ENCODE measurements at places on chromosomes 12 and 14.

DNA sequence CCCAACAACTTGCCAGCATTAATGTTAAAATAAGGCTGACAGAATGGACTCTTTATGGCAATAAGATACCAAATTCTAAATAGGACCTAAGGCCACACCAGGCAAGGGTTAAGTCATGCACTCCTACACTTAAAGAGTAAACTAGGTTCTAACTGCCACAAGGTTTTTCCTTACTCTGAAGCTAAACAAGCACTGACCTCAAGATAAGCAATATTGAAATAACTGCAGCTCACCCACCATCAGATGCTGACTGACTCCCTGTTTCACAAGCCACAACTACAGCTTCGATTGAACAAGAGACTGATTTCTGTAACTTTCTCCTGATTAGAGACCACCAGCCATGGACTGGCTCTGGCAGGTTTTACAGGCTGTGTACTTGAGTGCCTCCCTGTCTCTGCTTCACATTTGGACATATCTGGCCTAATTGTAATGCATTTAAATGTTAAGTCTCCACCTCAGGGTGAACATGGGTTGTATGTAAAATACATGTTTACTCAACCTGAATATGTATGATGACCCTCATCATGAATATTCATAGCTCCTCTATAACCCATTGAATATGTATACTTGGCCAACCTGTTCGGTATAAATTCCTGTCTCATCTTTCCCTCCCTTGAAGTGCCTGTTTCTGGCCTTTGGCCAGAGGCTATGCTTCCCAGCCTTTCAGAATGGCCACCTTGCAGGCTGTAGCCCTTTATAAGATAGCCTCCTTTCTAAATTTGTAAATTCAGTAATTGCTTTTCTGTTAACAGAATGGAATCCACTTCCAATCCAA is 70.5 kb upstream of the DAAM1 start:
- no peak for DNase-seq

DNA sequence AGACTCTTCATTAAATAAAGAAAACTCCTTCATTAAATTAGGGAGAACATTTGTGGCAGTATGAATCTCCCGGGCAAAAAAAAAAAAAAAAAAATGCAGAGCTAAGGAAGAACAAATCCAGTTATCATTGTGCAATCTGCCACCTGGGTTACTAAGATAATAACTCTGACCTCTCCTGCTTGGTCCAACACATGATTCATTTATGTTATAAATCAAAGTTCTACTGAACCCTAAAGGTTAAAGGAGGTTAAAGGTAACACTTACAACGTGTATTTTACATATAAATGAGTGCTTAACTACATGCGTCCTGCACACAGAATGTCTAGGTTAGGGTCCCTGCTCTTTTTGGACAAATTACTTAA is 4.2 kb downstream of the TGFB3 start:
- no peak for DNase-seq

DNA sequence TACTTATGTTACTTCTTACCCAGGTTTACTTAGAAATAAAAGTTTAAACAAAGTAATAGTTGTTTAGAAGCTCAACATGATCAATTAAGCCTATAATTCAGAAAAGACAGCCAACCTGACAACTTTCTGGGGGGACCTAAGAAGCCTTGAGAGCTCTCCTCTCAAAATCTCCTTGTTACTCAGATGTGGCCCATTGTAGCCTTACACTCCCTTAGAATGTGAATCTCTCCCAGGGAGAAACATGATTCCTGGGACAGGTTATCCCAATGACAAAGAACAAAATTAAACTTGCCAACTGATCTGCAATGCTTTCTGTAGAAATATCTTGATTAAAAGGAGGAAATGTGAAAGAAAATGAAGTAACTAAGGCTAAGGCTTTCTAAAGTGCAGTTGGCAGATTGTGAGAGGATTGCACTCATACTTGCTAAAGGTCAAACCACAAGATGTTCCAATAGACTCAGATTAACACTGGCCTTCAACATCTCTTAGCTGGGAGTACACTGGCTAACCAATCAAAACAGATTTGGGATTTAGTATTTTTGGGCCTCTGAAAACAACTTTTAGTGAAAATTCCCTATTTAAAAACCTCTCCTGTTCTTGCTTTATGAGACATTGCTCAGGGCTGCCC is 72.3 kb upstream of the TMX1 start:
- no peak for DNase-seq

- no peak for DNase-seq
These were observed 426.2 kb downstream of the BCAT1 start for GRCh38 chr12:24522736-24523135.

DNA sequence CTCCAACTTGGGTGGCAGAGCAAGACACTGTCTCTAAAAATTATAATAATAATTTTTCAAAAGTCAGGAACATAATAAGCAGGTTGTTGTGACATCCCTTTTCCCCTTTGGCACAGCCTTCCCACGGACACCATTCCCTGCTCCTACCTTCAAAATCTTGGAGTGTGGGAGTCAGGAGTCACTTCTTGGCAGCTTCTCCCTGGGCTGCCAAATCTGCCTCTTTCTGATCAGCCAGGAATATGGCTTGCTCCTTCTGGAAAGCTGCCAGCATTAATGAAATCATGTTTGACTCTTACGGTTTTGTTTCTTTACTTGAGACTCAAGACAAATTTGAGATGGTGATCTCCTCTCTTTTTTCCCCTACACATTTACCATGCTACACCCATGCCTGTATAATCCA is 391.4 kb upstream of the SYT1 start:
- DNase-seq, result peak; percentile 5

Measured in fibroblast of skin of back (primary cell).